CD4-positive, alpha-beta T cell treated with Interleukin-12 subunit alpha and Interleukin-12 subunit beta, for 1 hour (primary cell): ENCODE measurements at places on chromosomes 13 and 19.

DNA sequence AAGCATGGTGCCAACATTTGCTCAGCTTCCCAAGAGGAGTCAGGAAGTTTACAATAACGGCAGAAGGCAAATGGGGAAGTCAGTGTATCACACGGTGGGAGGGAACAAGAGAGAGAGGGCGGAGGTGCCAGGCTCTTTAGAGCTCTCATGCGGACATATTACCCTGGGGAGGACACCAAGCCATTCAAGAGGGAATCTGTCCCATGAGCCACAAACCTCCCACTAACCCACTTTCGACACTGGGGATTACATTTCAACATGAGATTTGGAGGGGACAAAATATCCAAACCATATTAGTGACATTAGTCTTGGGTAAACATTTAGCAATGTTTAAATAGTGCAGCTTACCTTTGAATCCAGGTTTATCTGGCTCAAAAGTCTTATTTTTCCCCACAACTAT, 69.9 kb downstream of the SLAIN1 start:
- DNase-seq: no peak

- DNase-seq: no peak
Measured at GRCh38 chr19:8473648-8474476, 28.6 kb downstream of the PRAM1 start.

- DNase-seq: no peak
Measured at GRCh38 chr13:98819382-98820010, 67.0 kb upstream of the SLC15A1 start.

GRCh38 chr13:101492251-101492910, 39.9 kb downstream of the ITGBL1 start:
- DNase-seq: no peak

DNA sequence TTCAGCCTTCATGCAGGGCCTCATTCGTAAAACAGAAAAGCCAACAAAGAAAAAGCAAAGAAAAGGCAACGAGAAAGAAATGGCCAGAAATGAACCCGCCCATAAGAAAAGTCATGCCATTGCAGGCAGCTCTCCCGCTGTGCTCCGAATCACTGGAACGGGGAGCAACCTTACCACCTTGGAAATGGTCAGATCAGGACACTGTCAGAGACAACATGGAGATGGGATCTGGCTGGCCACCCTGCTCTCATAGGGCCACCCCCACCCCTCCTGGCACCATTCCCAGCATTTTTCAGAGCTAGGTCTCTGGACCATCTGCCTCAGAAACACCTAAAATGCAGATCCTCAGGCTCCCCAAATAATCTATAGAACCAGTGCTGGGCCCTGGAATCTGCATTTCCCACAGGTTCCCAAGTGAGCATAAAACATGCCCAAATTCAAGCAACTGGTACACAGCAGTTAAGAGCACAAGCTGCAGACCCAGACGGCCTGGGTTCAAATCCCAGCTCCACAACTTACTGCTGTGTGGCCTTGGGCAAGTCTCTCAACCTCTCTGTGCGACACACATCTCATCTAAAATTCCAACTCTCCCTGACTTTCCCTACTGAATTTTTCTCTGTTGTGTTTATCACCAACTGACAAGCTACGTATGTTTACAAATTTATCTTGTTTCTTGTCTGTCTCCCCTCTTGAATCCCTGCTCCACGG, 151.6 kb downstream of the IER2 start:
- no peak for DNase-seq

DNA sequence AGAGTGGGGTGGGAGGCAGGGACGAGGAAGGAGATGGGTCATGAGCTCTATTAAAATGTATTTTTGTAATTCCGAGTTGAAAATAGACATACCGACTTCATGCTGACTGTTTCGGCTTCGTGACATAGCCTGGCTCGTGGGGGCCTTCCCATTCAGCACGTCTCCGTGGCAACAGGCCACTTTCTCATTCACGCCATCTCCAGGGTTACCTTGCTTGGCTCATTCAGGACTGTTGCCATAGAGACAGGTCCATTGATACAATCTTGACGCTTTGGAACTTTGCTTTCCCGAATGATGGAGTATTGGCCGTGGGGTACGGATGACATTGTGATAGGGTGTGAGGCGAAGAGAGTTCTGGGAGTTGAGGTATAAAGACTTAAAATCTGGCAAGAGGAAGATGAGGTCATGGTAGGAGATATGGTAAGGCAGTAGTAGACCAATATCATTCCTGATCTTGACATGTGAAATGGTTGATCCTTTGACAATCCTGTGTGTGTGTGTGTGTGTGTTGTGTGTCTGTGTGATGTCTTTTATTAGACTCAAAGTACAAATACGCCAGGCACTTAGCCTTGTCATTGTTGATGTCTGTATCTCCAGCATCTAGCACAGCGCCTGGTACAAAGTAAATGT, 97.3 kb downstream of the CACNA1A start:
- DNase-seq: no peak

GRCh38 chr13:49560270-49561061, 24.9 kb downstream of the RCBTB1 start:
- no peak for DNase-seq

DNA sequence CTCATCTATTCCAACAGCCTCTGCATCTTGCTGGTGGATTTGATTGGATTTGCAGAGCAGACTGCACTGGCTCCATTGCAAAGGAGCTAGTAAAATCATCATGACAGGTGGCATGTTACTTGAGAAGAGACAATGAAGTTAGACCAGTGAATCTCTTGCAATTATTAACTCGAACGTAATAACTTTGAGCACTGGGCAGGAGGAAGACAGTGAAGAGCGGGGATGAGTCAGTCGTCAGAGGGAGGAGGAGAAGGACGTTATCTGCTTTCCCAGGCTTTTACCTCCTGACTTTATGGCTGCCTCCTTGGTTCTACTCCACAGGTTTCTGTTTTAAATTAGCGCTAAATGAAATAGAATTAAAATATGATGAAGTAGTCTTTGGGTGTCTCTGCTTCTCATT, 257.8 kb upstream of the IPO5 start:
- DNase-seq: no peak

DNA sequence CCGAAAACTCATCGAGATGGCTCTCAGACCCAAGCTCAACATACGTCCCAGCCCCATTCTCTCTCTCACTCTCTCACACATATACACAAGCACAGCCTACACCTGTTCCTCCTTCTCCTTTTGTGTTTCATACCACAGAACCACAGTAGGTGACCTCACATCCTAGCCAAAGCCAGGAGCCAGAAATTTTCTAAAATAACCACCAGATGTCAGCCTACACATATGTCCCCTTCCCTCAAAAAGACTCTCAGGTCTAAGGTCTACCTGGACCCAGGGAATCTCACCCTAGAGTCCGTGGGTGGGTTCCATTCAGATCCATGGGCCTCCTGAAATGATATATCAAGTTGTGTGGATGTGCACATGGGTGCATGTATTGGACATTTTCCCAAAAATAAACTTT, 104.2 kb upstream of the IPO5 start:
- no peak for DNase-seq

- DNase-seq: peak; percentile 76
Measured at GRCh38 chr19:19034204-19034624, 811 bp downstream of the ARMC6 start.

DNA sequence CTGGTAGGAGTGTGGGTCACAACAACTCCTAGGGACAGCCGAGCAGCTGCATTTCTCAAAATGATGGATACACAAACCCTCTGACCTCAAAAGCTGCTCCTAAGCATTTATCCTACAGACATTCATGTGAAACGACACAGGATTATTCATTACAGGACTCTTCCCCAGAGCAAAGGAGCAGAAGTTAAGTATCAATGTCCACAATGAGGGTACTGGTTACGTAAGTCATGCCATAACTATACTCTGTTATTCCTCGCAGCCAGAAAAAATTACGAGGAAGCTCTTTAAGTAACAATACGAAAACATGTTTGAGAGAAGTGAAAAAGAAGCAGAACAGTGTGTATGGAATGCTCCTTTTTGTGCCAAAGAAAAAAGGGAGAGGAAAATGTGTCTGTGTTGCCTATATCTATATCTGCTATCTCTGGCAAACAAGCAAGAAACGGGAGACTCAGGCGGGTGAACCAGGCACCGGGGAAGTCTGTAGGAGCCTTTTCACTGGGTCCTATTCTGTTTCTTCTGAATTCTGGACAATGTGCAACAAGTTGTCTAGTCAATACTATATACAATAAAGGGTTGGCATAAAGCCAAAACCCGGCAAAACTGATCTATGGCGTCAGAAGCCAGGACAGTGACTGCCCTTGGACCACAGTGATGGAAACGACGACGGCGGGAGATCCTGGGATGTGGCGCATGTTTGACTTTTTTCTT, 1.3 kb downstream of the ISOC2 start:
- DNase-seq: no peak

DNA sequence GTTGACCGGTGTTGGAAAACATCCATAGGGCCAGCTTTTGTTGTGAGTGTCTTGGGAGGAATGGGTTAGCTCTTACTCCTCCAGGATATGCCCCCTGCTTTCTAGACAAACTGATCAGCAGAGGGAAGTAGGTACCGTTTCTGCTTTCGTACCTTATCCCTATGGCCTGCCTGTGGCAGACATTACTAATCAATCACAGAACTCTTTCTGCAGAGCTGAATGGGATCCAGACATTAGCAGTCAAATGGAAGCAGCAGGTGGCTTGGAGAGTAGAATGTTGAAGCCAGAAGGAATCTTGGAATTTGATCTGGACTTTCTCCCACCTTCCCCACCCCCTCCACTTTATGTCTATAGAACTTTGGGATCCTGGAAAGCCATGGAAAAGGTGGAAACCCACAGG, 17.1 kb downstream of the NWD1 start:
- no peak for DNase-seq

DNA sequence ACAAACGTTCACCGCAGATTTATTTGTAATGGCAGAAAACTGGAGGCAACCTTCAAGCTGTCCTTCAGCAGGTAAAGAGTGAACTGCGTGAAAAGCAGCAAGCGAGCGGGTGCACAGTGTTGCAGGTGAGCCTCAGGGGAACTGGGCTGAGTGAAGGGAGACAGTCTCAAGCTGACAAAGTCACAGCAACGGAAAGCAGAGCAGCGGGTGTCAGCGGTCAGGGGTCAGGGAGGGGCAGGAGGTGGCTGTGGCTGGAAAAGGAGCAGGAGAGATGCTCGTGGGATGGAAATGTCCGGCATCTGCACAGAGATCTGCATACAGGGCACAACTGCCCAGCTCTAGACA, 8.5 kb upstream of the RASA3 start:
- peak; percentile 50 for DNase-seq

- no peak for DNase-seq
Measured at GRCh38 chr13:21014502-21015170, 46.8 kb downstream of the LATS2 start.

GRCh38 chr13:31012655-31013024, 80.2 kb downstream of the TEX26 start:
- DNase-seq: no peak

DNA sequence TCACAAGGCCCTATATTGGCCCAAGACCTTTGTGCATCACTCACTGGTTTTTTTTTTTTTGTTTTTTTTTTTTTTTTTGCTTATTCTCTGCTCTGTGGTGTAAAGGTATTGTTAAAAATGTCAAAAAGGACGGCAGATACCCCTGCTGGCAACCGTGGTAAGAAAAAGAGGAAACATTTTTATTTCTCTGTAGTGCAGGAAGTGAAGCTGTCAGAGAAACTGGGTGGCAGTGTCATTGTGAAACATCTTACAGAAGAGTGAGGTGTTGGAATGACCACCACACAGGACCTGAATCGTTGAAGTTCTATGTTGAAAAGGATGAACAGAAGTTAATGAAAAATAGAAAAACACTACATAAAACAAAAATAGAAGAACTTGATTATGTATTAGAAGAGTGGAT, 346.4 kb downstream of the FGF9 start:
- DNase-seq: no peak

- DNase-seq: peak; percentile 23
Measured at GRCh38 chr13:48783181-48783630, 129.5 kb downstream of the CYSLTR2 start.

- DNase-seq: peak; percentile 92
Measured at GRCh38 chr13:97975848-97976609, 22.6 kb downstream of the IPO5 start.

DNA sequence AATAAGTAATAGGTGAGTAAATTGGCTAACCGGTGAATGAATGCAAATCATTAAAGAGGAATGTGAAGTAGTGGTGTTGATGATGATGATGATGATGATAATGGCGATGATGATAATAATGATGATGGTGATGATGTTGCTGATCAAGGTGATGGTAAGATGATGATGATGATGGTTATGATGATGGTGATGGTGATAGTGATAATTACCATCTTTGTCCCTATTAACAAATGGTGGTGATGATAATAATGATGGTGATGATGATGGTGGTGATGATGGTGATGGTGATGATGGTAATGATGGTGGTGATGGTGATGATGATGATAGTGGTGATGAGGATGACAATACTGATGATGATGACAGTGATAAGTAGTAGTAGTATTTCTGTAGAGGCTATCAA, 452.6 kb downstream of the ZNF536 start:
- no peak for DNase-seq

GRCh38 chr19:55266404-55266803, 7.6 kb upstream of the PPP6R1 start:
- no peak for DNase-seq

- no peak for DNase-seq
Measured at GRCh38 chr19:33100894-33101644, 20.1 kb downstream of the GPATCH1 start.

- no peak for DNase-seq
Measured at GRCh38 chr13:55577847-55578210, 1562.9 kb upstream of the PRR20A start.

- DNase-seq: no peak
Measured at GRCh38 chr13:52345048-52345447, 60.9 kb downstream of the THSD1 start.

GRCh38 chr19:52518646-52519045, 8.8 kb upstream of the ZNF808 start:
- no peak for DNase-seq

- peak; percentile 74 for DNase-seq
Measured at GRCh38 chr19:41753936-41754529, 1.3 kb upstream of the CEACAM6 start.

DNA sequence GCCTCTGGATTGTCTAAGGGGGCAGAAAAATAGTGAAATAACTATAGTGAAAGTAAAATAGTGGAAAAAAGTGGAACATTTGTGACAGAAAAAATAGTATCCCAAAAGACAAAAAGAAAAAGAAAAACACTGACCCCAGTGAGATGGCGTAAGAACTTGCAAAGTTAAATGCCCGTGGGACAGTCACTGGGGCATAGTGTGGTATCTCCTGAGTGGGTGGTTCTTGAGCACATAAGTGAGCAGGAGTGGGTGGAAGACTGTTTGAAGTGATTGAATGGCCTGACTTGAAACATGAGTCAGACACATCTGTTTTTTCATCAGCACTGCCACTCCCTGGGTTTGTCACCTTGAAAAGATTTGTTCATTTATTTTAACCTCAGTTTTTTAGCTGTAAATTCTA, 2.5 kb downstream of the ZNF430 start:
- DNase-seq: peak; percentile 18
